ENCODE measurements at places on chromosomes 7 and 10.

DNA sequence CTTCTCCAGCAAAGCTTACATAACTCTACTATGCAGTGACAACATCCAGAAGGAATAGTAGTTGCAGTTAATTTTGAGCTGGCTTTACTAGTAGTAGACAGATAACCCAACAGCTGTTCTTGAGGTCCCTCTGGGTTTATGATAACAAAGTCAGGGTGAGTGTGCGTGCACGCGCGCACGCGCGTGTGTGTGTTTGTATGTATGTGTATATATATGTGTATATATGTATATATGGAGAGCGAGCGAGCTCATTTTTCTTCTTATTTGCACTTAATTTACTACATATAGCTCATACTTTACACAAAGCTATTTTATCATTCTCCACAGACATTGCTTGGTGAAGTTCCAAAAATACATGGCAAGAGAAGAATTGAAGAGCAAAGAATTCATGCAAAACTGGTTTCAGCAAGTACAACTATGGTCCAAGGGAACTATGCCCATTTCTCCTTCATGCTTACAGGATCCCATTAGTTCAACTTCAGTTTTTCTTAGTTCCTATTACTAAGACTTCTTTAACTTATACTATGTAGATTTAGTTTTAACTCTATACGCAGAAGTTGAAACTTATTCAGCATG lies 105.9 kb upstream of the TMEM168 start:
- DNase-seq: no peak

GRCh38 chr7:44801890-44802289 lies 5.4 kb downstream of the PPIA start:
- peak; percentile 63 for DNase-seq

DNA sequence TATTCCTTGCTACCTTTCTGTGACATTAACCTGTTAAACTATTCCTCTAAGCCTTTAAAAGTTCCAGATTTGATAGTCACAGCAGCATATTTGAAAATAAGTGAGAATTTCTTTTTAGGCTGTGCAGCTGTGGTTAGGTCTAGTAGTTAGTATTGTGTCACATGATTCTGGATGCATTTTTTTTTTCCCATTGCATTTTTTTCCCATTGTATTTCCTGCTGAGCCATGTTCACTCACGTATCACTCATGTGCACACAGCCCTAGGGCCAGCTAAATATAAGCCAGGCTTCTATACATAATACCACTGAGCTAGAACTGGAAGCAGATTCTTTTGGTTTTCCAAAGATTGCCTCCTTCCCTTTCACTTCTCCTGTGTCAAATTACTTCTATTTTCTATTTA lies 37.4 kb downstream of the DNAJC9 start:
- DNase-seq: peak; percentile 31

GRCh38 chr7:102077081-102077480 lies 209.6 kb upstream of the SH2B2 start:
- no peak for DNase-seq

DNA sequence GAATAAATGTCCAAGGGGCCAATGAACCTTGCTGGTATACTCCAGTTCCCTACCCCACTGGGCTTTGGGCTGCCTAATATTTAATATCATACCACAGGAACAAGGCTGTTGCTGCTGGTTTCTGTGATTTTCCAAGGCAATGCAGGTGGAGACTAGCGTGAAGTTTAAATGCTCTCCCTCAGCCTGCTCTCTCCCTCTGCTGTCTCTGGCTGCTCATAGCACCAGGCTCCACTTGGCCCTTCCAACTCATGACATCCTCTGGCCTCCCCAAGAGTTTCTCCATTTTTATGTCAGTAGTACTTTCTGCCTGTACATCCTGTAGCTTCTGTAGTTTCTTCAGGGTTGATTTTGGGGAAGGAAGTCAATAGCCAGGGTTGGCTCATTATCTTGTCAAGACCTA lies 103.5 kb downstream of the LHFPL3 start:
- no peak for DNase-seq

GRCh38 chr10:132551093-132551807 lies 13.7 kb downstream of the INPP5A start:
- no peak for DNase-seq

DNA sequence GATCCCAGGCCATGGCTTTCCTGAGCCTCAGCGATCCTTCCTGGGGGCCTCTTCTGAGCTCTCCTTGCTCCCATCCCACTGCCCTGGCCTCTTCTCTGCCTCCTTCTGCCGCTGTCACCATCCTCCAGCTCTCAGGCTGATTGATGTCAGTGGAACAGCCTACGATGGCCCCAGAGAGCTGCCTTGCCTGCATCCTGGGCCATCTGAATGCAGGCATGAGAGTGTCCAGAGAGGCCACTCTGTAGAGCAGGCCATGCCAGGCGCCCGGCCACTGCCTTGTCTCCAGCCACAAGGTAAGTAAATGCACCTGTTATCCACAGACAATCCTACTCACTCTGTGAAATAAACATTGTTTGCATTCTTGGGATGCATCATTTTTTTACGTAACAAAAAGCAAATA lies 171.4 kb upstream of the PPP2R2D start:
- DNase-seq: no peak
